ENCODE measurements at places on chromosomes 5 and 9. TPM values are rescaled to one million over a fixed set of nuclear protein-coding genes. Genes with fewer than 3 reads are reported as not detected.

GRCh38 chr5:113950186-113950585 is 411.7 kb upstream of the KCNN2 start:
- DNase-seq, result no peak

- no peak for DNase-seq
Measured at GRCh38 chr9:76729980-76730737, 34.1 kb upstream of the PCA3 start.

- no peak for DNase-seq
Measured at GRCh38 chr5:11734369-11734768, 169.9 kb downstream of the CTNND2 start.

Gene MFAP3
- total RNA-seq, result 58.9 TPM

- DNase-seq, result peak; percentile 13
Measured at GRCh38 chr5:147216552-147217154, 18.2 kb upstream of the STK32A start.

DNA sequence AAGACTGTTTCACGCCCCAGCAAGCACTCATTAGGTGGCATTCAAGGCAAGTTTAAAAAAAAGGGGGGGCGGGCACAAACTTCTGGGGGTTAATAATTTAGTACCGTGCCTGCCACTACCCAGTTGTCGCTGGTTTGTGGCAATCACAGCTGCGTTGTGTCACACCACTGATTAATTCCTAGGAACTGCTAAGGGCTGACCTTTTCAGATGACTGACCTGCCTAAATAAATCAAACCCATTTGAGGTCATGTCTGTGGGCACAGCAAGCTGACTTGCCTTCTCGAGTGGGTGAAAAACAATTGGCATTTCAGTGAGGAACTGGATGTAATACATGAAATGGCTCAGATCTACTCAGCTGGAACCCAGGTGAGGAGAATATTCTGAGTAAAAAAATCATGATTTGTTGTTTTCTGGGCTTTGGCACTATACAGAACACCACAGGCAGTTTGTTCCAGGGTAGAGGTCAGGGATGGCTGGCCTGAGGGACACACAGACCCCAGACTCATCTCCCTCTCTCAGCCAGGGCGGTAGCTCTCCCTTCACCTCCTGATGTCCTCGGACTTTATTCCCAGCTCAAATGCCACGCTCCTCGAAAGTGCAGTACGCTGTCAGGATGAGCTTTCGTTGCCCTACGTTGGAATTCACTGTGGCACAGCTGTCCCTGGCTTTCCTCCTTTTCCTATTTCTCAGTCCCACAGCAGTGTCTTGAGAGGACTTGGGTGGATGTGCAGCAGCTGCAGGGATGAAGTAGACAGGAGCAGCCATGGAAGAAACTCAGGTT is 15.5 kb upstream of the MGAT1 start:
- no peak for DNase-seq

Gene PROB1
- total RNA-seq, result 0.10 TPM

Gene GIN1
- total RNA-seq, result 4.6 TPM

- DNase-seq, result no peak
Measured at GRCh38 chr5:50415912-50416311, 25.2 kb downstream of the EMB start.

- DNase-seq, result no peak
Measured at GRCh38 chr5:153537207-153537606, 46.7 kb downstream of the GRIA1 start.

Gene PNPLA7
- not detected for total RNA-seq

- no peak for DNase-seq
Measured at GRCh38 chr9:134605966-134606357, 35.6 kb upstream of the COL5A1 start.

Gene PCDHB14
- total RNA-seq, result 0.88 TPM

GRCh38 chr5:125412561-125413495 is 666.4 kb upstream of the ZNF608 start:
- peak; percentile 84 for DNase-seq

Gene BAAT
- total RNA-seq, result not detected

DNA sequence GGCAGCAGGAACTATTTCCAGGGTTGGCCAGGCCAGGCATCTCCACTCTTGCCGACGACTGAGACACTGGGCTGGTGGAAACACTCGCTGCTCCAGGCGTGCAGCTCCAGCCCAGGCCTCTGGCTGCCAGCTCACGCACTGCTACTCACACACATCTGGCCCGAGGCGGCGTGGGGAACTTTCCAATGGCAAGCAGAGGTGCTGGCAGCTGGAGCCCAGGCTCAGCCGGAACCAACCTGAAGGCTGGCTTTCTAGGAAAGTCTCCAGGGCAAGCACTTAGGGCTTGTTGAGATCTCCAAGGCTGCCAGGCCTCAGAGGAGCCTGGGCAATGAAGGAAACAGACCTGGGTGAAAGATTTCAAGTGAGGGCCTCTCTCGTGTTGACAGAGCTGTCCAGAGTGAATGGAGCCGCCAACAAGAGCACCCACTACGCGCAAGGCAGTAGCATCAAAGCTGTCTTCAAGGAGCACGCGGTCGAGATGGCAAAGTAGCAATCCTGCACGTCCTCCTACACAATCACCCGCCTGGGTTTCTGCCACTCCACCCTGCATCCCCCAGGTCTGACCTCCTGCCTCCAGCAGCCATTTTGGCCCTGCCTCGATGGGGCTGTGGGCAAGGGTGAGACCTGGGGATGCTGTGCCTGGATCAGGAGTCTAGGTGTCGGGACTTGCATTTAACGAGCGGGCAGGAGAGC is 14.4 kb downstream of the SH3PXD2B start:
- DNase-seq, result no peak

Gene BOD1
- total RNA-seq, result 50.3 TPM

Gene PCDHGA9
- 0.88 TPM for total RNA-seq

GRCh38 chr9:5639816-5640215 is 10.9 kb downstream of the RIC1 start:
- no peak for DNase-seq

Gene FBN2
- total RNA-seq, result 0.59 TPM

Gene IFNK
- not detected for total RNA-seq

DNA sequence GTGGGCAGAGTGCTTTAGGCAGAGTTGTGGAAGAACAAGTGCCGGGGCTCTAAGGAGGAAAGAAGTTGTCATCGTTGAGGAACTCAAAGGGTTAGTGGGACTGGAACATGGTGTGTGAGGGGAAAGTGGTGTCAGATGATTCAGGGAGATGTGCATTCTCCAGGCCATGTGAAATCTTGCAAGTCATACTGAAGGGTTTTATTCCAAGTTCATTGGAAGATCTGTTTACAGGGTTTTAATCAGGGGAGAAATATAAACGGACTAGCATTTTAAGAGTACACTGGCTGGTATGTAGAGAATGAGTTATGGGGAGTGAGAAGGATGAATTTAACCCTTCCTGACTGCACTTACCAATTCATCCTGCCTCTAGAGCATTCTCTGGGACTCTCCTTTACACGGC is 49.3 kb downstream of the NR2F1 start:
- no peak for DNase-seq

Gene PCDHGB1
- total RNA-seq, result 10.9 TPM

Gene LECT2
- total RNA-seq, result not detected

GRCh38 chr9:136303066-136303824 is 649 bp downstream of the CCDC187 start:
- DNase-seq, result no peak

Gene ST8SIA4
- total RNA-seq, result 0.39 TPM

DNA sequence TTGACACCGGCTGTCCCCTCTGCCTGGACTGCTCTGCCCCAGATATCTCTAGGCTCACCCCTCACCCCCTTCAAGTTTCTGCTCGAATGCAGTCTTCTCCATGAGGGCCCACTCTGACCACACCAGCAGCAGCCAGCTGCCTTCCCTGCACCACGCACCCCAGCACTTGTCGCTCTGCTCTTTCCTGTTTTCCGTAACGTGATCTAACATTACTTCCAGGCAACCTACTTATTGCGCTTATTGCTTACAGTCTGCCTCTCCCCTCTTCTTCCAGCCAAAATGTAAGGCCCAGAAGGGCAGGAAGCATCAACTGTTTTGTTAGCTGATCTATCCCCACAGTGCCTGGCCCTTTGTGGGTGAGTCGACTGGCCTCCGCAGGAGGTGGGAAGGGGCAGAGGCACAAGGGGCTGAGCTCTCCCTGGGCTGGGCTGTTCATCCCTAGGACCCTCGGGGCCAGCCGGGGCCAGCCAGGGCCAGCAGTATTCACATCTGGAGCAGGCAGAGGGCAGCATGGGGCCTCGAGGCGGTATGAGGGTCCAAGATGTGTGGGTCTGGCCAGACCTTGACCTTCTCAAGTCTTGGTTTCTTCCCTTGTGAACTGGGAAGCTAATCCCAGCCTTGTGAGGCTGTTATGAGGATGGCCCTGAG is 11.6 kb upstream of the DBN1 start:
- DNase-seq, result no peak

Gene SERINC5
- 3.0 TPM for total RNA-seq

DNA sequence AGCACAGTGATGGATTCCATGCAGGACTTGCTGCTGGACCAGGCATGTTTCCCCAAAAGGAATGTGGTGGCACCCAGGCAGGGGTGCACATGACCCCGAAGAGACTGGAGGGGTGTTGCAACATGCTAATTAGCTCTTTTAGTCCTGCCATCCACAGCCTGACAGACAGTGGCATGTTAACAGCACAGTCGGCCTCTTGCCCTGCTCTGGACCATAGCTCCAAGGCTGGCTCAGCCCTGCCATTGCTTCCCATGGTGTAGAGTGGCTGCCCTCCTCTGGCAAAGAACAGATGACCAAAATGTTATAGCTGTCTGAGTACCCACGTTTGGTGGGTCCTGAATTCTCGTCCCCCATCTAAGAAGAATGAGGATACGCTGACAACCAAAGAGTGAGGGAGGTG is 736.4 kb upstream of the PTPRD start:
- no peak for DNase-seq

GRCh38 chr9:33782395-33783152 is 12.8 kb upstream of the PRSS3 start:
- peak; percentile 59 for DNase-seq

GRCh38 chr9:75149841-75150241 is 61.5 kb downstream of the OSTF1 start:
- DNase-seq, result no peak

DNA sequence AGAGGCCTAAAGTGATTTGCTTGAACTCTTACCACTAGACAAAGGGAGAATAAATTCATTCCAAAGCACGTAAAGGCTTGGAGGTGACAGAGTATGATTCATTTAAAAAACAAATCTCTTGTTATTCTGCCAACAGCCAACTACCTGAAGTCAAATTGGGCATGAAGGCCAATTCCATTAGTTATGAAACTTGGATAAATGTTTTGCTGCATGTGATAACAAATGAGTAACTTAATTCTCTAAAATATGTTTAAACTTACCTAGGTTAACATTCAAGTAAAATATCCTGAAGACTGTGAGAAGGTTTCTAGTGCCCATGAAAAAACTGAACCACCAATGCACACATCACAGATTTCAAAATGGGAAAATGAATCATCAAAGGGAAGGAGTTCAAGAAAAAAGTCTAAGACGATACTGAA is 120.1 kb upstream of the TSLP start:
- no peak for DNase-seq

DNA sequence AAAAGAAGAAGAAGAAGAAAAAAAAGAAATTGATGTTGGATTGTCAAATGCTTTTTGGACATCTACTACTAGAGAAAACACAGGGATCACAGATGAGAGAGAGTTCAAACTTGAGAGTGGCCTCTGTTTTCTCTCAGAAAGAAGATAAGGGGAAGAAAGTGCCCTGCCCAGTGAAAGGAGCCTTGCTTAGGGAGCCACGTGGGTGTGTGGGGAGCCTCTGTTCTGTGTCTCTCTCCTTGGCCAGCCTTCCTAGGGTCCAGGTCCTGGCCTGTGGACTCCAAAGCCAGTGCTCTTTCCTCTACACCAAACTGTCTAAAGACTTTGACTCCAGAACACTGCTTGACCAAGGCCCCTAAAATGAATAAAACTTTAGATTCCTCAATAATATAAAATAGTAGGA is 22.0 kb upstream of the COL15A1 start:
- no peak for DNase-seq

DNA sequence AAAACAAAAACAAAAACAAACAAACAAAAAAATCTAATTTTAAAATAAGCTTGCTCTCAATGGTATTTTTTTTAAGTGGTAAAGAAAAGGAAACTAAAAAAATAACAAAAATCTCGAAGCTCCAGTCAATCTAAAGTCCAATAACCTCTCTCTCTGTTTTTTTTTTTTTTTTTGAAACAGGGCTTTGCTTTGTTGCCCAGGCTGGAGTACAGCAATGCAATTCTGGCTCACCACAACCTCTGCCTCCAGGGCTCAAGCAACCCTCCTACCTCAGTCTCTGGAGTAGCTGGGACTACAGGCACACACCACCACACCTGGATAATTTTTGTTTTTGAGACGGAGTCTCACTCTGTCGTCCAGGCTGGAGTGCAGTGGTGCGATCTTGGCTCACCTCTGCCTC is 25.9 kb upstream of the GLDC start:
- peak; percentile 8 for DNase-seq

- DNase-seq, result no peak
Measured at GRCh38 chr5:176629853-176630680, at the start of the genes EIF4E1B and SNCB. TSS of gene EIF4E1B (plus strand) at chr5:176630675. CDS start at chr5:176642788, 12,113 bp downstream. TSS of gene SNCB (minus strand) at chr5:176630534. CDS start at chr5:176629654, 880 bp downstream.

Gene EMB
- total RNA-seq, result 0.59 TPM

DNA sequence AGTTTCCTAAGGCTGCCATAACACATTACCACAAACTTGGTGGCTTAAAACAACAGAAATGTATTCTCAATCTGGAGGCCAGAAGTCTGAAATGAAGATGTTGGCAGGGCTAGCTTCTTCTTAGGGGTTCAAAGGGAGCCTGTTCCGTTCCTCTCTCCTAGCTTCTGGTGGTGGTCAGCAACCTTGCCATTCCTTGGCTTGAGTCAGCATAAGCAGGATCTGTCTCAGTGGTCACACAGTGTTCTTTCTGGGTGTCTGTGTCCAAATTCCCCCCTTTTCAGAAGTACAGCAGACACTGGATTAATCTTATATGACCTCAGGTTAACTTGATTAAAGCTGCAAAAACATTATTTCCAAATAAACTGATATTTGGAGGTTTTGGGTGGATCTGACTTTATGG is 2.1 kb upstream of the OSMR start:
- DNase-seq, result no peak

DNA sequence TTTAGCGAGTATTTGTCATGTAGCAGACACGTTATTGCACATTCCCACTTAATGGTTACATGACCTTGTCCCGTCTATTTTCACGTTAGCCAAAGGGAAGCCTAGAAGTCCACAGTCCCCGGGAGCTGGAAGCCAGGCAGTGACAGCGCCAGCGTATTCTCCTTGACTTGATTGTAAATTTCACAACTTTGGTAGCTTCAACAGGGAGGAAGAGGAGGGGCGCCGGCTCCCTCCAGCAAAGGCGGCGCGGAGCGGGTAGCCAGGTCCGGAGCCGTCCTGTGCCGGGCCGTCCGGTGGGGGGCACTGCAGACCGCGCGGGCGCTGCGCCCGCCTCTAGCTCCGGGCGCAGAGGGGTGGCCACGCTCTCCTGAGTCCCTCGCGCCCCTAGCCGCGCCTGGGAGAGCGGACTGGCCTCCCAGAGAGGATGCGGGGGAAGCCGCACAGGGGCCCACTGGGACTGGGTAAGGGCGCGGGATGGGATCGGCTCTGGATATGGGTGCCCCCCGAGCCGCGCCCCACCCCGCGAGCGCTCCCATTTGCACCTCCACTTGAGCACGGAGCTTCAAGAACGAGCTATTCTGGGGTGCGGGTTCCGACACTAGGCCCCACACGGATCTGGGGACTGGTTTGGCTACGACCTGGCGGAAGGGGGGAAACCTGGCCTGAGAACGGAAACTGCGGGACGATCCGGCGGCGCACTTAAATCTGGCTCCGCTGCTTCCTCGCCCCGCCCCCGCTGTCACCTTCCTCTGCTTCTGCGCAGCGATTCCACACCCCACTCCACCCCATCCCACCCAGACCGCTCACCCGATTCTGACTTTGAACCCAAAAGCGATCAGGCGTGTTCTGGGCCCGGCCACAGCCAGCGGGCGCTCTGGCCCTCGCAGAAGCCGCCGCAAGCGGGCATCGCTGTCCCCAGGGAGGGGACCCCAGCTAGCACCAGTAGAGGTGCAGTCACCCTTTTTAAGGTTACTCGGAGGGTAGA is 23.8 kb downstream of the KLF4 start:
- DNase-seq, result peak; percentile 55

Measured in RPMI7951 (cell line).